SHP77 (cell line): ENCODE measurements at places on chromosomes 3 and 15.

GRCh38 chr3:72494130-72494529 lies 354.1 kb downstream of the SHQ1 start:
- DNase-seq = no peak

- no peak for DNase-seq
Observed at GRCh38 chr15:96170979-96171739, 159.3 kb upstream of the NR2F2 start.

GRCh38 chr3:74027121-74027520 lies 402.4 kb upstream of the PDZRN3 start:
- no peak for DNase-seq

GRCh38 chr15:39267685-39268084 lies 313.2 kb upstream of the THBS1 start:
- DNase-seq = no peak

DNA sequence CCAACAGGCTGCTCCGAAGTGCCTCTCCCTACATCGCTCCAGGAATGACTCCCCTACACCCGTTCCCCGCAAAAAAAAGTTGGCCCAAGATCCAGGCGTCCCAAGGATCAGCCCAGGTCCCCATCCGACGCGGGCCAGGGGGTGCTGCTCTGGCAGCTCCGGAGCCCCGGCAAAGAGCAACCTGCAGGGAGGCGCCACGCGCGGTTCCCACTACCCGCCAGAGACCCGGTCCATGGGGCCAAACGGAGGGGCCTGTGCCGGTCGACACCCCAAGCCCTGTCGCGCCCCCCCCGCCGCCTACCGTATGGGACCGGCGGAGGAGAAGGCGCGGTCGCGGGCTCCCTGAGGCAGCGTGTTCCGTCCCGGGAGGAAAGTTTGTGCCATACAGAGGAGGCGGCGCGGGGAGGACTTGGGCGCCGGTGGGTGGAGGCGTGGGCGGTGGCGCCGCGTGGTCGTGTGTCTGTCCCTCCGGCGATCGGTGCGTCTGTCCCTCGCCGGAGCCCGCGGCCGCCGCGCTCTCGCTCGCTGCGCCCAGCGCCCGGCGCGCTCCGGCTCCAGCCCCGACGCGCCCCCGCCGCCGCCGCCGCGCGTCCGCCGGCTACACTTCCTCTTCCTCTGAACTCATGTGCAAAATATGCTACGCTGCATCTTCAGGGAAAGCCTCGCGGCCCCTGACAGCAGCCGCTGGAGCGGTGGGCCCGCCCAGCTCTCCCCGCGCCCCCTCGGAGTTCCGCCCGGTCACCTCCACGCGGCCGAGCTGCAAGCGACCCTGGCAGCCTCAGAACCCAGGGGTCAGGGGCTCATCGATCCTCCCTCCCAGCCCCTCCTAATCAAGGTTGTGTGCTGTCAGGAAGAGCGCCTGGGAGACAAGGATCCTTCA lies at the start of gene RFTN1:
RFTN1 (minus strand) TSS at position 559 of the 880 bp plus-strand sequence. CDS start 19,830 bp downstream, outside the sequence.
- DNase-seq = no peak

GRCh38 chr3:10008588-10009344 lies 17.5 kb upstream of the FANCD2 start:
- DNase-seq = peak; percentile 55

GRCh38 chr3:107795514-107796094 lies 272.8 kb downstream of the BBX start:
- DNase-seq = no peak

- DNase-seq = no peak
Observed at GRCh38 chr15:63465104-63465503, 39.3 kb upstream of the USP3 start.

GRCh38 chr3:190193210-190193609 lies 72.5 kb upstream of the P3H2 start:
- DNase-seq = no peak

DNA sequence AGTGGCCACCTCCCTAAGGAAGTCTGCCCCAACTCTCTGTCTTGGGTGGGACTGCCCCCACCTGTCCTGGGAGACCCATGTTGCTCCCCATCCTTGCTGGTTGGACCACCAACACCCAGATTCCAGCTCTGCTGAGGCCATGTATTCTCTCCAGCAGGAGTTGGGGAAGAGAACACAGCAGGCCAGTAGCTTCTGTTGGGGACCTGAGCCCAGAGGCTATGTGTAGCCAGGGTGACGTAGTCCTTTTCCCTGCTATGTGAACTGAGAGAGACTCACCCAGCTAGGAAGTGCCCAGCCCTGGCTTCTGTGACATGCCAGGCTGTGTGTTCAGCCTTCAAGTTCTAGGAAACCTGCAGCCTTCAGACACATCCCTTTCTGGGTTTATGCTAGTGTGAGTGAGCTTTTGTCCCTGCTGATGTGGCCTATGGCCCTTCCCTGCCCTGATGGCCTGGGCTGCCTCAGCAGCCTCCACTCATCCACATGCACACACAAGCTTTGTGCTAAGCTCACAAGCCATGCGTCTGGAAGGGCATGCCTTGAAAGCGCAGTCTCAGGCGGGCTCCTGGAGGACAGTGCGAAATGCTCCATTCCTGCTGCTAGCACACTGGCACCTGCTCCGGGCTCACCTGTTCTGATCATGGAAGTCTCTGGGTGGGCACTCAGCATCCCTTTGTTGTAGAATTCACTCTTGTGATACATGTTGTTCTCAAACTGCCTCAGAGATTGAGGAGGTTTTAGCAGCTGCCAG lies 42.6 kb downstream of the KY start:
- no peak for DNase-seq

DNA sequence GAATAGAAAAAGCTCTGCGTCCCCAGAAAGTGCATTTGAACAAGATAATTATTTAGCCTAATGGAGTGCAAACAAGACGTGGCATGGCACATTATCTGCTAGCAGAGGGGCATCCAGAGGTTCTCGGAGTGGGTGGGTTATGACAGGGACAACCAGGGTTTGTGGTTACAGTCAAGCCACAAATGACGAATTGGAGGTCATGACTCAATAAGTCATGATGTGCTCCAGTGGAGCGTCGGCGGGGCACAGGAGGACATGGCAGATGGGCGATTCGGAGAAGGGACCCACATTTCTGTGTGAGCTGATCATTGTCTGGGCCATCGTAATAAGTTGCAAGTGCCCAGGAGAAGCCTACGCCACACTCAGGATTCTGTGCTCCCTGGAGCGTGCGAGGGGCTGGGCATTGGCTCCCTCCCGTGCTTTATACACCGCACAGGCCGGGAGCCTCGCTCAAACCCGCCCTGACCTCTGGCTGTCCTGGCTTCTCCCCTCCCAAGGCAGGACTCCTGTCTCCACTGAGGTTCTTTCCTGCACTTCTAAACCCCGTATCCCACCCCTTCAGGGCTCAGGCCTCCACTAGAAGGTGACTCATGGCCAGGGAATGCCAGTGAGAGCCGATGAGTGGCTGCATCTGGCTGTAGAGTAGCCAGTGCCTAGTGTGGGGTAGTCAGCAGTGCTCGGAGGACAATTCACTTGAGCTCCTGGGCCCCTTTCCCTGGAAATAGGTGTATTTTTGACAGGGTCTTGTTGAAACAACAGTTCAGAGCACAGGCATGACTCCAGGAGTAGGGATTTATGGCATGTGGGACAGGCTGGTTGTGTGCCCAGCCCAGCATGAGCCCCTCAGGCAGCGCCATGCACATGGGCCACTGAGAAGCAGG lies 67.4 kb downstream of the GRIP2 start:
- no peak for DNase-seq

DNA sequence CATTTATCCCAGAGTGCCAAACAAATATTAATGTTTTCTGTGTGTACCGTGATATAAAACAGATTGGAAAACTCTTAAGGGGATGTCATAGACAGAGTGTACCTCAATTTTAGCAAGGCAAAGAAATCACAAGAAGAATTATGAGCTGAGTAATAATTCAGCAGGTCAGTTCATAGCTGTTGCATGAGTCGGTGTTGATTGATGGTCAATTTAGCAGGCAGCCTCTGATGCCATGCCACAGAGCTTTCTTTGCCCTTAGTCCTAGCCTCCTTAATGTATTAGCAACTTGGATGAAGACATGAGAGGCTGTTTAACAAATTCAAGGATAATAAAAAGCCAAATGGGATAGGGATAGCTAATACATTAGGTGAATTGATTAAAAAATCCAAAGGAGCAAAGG lies 6.8 kb downstream of the SLC35A5 start:
- DNase-seq = no peak

- DNase-seq = no peak
Observed at GRCh38 chr3:195260280-195260905, 10.6 kb downstream of the XXYLT1 start.

DNA sequence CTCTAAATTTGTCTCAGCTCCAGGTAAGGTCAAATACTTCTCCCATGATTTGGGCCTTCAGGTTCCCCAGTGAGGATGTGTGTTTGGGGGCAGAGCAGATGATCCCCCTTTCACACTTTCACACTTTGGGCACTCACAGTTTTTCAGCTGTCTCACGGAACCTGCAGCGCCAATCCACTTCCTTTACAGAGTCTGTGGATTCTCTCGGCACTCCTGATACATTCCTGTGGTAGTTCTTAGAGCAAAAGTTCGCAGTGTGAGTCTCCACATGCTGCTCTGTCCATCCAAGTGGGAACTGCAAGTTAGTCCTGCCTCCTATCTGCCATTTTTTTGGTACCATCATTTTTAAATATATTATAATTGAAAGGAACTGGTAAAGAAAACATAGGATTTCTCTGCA lies 20.2 kb upstream of the CPOX start:
- DNase-seq = no peak

- no peak for DNase-seq
Observed at GRCh38 chr3:197854596-197855343, 63.7 kb downstream of the LRCH3 start.

- peak; percentile 23 for DNase-seq
Observed at GRCh38 chr3:64445109-64445943, 220.1 kb upstream of the PRICKLE2 start.

GRCh38 chr3:99868311-99868646 lies 50.6 kb downstream of the CMSS1 start:
- DNase-seq = no peak

DNA sequence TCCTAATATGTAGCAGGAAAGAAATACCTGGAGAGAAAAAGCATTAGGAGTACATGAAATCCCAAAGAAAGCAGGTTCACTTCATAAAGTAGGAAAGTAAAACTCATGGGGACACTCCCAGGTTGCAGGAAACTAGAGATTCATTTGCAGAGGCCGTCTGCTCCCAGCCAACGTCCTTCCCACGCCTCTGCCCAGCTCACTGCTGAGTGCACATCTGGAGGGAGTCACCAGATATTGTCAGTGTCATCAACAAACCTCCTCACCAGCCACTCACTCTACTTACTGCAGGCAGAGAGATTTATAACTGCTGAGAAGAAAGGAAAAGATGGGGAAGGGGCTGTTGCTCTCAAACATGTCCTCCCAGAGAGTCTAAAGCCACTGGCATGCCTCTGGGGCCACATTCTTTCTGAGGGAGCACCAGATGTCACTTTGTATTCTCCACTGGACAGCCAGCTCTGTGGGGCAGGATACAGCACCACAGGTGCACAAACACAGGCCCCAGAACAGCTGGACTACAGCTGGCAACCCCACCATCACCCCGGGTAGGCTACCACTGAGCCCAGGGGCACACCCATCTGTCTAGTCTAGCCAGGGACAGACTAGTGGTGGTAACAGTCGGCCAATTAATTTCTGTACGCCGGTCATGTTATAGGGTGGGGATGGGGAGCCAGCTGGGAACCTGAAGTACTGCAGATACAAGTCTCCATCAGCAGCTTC lies 64.5 kb downstream of the NPTN start:
- DNase-seq = no peak

DNA sequence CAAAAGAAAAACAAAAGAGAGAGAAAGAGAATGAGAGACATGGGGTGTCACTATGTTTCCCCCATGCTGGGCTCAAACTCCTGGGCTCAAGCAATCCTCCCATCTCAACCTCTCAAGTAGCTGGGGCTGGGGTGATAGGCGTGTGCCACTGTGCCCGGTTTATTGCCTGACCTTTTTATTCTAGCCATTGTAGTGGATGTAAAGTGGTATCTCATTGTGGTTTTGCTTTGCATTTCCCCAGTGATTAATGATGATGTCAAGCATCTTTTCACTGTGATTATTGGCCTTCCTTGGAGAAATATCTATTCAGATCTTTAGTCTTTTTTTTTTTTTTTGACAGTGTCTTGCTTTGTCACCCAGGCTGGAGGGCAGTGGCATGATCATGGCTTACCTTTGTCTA lies 37.7 kb upstream of the GK5 start:
- DNase-seq = no peak

DNA sequence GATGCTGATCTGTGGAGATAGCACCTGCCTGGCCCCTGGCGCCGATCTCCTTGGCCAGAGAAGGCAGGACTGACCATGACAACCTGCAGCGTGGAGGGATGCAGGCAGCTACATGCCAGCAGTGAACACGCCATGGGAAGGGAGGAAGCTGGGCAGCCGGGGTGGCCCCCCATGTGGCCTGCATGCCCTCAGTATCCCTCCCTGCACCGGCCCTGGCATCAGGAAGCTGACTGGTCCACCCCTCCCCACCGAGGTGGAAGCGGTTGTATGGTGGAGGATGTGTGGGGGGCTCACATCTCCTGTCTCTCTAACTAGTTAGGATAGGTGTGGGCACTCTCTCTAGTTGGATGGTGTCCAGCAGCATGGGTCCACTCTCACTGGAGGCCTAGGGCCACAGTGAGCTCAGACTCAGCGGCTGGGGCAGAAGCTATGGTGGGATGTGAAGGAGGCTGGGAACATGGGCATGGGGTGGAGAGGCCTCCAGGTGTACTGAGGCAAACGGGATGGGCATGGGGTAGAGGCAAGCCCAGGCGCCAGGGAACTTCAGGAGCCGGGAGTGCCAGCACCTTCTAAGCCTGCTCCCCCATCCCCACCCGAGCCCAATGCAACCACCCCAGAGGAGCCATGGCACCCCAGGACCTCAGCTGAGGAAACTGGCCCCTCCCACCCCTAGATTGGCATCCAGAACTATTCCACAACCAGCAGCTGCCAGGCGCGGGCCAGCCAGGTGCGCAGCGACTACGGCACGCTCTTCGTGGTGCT lies 1.8 kb upstream of the ABTB1 start:
- no peak for DNase-seq

DNA sequence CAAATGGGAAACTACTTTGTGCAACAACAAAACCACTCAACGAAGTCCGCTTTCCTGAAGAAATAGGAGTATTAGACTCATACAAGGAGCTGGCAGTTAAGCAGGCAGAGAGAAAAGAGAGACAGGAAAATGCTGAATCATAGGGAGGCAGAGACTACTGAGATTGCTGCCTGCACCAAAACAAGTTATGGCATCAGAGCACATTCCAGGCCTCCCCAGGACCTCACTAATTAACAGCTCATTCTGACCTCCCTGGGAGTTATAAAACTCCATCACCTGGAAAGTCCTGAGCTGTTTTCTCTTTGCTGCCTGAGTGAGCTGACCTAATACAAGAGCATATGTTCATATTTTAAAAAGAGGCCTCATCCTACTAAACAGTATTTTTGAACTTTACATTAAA lies 741.0 kb downstream of the MCTP2 start:
- DNase-seq = no peak

- no peak for DNase-seq
Observed at GRCh38 chr15:89067751-89068150, 20.5 kb upstream of the ABHD2 start.
